Fibroblast of skin of scalp (primary cell): ENCODE measurements at places on chromosomes 7 and 10.

- DNase-seq = peak; percentile 27
These were observed 745 bp downstream of the YWHAG start for GRCh38 chr7:76358011-76358480.

DNA sequence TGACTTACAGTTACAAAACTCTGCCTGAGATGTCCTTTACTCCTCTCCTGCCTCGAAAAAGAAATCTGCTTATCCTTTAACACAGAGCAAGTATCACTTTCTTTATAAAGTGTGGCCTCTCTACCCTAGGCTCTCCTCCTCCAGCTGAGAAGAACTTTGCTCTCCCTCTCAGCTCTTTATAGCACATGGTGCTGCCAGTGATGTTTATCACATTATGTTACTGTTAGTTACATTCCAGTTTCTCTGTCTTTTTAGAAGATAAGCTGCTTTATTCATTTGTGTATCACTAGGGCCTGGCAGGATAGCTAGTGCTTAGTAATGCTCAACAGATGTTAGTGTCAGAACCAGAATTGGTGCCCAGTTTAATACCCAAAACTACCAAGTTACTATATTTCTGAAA, 41.1 kb upstream of the TMEM229A start:
- no peak for DNase-seq

DNA sequence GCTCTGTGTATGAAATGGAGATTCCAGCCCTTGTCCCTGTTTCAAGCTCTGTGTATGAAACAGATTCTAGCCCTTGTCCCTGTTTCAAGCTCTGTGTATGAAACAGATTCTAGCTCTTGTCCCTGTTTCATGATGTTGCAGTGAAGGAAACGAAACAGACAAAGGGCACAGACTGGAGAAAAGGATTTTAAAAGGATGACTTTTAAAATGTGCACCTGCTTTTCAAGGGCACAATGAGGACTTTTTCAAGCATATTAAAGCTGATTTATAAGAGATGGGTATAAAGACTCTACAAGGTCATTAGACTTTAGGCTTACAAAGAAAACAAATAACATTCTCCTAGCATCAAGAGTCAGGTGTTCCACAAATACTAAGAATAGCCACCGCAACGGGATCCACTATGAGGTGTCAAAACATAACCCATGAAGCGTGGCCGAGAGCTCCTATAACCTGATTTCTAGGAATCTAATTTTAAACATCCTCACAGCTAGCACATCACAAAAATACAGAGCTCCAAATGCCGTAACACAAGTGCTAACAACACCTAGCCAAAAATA, 29.0 kb downstream of the DIP2C start:
- DNase-seq = no peak

GRCh38 chr10:116810120-116810500, 39.2 kb upstream of the ENO4 start:
- DNase-seq = no peak

- no peak for DNase-seq
These were observed 181.6 kb downstream of the GALNT17 start for GRCh38 chr7:71313553-71313952.

- no peak for DNase-seq
These were observed 116.5 kb downstream of the COL26A1 start for GRCh38 chr7:101479217-101479616.

DNA sequence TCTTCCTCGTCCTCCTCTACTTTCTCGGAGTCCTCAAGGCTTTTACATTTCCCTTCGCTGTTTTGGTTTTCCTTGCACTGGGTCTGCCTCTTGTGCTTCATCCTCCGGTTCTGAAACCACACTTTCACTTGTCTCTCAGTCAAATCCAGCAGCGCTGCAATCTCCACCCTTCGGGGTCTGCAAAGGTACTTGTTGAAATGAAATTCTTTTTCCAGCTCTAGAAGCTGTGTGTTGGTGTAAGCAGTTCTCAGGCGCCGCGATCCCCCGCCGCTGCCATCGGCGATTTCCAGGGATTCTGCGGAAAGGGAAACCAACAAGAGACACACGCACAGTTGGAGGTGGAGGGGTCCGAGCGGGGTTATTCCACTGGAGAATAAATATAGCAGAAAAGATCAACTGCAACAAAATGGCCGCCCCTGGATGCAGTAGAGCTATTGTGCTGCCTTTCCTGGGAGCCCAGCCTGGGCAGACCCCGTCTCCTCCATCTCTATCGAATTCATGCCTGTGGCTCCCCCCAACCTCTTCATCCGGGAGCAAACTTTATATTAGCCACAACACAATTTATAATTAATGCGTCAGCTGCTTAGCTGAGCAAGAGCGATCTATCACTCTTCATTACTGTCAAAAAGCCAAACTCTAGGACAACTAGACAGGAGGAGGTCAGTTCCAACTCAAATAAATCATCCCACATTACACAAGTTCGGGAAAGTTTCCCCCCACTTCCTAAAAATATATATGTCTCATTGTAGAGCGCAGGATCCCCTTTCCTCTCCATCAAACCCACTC, 1.1 kb downstream of the HOXA2 start:
- DNase-seq = no peak

GRCh38 chr7:116731023-116731395, 59.0 kb downstream of the MET start:
- no peak for DNase-seq

GRCh38 chr7:22660293-22660692, 66.7 kb upstream of the IL6 start:
- DNase-seq = no peak

DNA sequence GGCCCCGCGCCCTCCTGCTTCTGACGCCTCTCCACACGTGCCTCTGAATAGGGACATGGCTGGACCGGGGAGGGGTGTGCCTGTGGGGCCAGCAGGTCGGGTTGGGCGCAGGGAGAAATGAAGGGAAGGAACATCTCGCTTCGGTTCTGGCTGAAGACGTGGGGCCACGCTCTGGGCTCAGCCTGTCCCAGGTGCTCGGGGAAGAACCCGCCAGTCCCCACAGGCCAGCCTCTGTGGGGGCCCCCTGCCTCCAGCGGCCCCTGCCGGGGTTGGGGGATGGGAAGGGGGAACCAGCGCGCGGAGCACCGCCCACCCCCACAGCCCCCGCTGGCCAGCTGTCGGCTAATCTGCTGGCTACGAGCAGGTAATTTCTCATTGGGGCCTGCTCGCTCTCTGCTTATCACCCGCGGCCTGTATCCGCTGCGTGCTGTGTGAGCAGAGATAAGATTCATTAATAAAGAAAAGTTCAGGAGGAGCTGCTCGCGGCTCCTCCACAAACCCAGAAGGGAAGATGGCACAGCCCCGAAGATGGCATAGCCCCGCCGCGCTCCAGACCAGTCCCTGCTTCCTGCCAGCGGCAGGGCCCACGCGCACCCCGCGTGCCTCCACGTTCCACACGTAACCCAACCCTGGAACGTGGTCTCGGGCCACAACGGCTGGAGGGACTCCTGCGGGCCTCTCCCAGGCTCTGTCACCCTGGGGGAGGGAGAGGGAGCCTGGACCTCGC, 186.2 kb downstream of the ELFN1 start:
- no peak for DNase-seq

GRCh38 chr10:113493195-113493594, 59.7 kb upstream of the HABP2 start:
- peak; percentile 75 for DNase-seq

DNA sequence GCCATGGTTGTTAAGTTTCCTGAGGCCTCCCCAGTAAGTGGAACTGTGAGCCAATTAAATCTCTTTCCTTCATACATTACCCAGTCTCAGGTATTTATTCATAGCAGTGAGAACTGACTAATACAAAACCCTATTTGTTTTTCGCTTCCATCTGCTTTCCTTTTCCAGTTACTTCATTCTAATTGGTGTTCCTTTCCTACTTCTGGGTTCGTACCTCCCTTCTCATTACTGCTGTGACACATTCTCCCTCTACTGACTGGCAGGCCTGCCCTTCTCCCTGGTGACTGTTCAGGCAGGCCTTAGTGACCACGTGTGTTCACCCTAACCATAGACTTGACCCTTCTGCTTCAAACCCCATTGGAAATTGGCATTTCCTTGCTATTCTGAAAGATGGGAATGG, 37.7 kb downstream of the MTURN start:
- no peak for DNase-seq

GRCh38 chr10:130871406-130871805, 440.1 kb downstream of the TCERG1L start:
- no peak for DNase-seq

DNA sequence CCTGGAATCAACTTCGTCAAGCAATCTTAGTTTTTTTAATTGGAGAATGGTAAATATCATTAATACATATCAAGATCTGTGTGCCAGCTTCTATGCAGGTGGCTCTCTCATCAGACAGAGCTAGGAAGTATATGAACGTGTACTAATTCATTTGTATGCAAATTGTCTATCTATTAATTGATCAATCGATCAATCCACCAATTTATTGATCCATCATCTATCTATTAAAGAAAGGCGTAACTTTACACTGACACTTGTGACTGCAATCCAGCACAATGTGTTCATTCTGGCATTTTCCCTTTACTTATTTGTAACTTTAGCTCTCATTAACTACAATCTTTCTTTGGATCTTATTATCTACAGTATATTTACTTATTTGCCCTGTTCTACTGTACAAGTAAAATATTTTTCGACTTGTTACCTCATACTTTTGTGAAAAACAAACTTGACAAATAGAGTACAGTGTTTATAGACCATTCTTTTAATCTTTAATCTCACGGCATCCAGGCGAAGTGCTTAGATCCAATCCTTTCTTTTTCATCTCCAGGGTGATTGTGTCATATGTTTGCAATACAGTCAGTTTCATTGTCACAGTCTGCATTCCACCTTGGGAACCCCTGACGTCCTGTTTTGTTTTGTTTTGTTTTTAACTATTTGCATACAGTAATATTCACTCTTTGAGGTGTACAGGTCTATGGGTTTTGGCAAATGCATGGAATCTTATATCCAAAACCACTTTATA, 22.0 kb upstream of the GHRHR start:
- no peak for DNase-seq

DNA sequence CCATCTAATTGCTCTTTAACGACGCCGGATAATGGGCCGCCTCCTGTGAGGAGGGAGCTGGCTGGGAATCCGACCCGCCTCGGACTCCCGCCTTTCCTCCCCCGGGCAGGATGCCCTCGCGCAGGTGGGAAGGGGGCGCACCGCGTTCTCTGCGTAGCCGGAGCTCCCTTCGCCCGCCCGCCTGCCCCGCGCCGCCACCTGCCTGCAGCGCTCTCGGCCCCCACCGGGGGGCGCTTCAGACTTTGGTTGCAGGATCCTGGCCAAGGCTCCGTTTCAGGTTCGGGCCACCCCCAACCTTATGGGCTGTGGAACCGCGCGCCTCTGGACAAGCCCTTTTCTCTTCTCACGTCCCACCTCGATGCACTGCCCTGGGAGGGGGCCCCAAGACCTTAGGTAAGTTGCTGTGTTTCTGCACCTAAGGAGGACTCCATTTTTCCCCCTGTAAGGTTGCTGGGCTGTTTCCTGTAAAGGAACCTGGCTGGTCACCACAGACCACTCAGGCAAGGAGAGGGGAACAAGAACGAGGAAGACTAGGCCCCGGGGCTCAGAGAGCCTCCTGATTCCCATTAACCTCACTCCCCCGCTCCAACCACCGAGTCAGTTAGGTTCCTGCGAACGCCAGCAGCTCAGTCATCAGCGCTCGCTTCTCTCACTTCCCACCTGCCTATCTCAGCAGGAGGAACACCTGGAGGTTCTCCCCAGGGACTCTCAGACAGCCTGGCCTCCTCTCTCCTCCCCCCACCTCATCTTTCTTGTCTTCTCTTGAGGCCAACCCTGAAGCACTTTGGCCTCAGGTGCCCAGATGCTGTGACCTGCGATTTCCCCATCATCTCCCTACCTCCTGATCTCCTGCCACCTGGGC, 11.3 kb upstream of the KAZALD1 start:
- peak; percentile 42 for DNase-seq

GRCh38 chr10:78354101-78354500, 320.4 kb downstream of the RPS24 start:
- no peak for DNase-seq

- DNase-seq = no peak
These were observed 12.8 kb upstream of the MMP21 start for GRCh38 chr10:125788156-125789034.
